ENCODE measurements at places on chromosomes 6 and 20. TPM values are rescaled to one million over a fixed set of nuclear protein-coding genes. Genes with fewer than 3 reads are reported as not detected.
A peak's percentile ranks its signal among the peaks of the same experiment; 100 is the strongest.

- no peak for DNase-seq
- peak overlapping the region; percentile 64 for H3K27ac ChIP-seq
- H3K4me1 ChIP-seq = no peaks in the 10 kb centered on the region
- no peaks in the 10 kb centered on the region for H3K27me3 ChIP-seq
- H3K4me3 ChIP-seq = no peak overlapping the region
- no peaks in the 10 kb centered on the region for H3K36me3 ChIP-seq
Measured at GRCh38 chr6:155201461-155202226, 62.2 kb upstream of the CLDN20 start.

GRCh38 chr6:119278625-119279024 is 70.9 kb downstream of the MAN1A1 start:
- no peaks in the 10 kb centered on the region for H3K36me3 ChIP-seq
- H3K27me3 ChIP-seq = no peaks in the 10 kb centered on the region
- DNase-seq = no peak
- no peak overlapping the region for H3K27ac ChIP-seq

GRCh38 chr6:166726201-166726600 is 99.2 kb upstream of the RPS6KA2 start:
- DNase-seq = no peak
- no peak overlapping the region for H3K27ac ChIP-seq
- H3K4me1 ChIP-seq = no peaks in the 10 kb centered on the region

- DNase-seq = no peak
- no peaks in the 10 kb centered on the region for H3K4me1 ChIP-seq
- no peaks in the 10 kb centered on the region for H3K27me3 ChIP-seq
- no peaks in the 10 kb centered on the region for H3K36me3 ChIP-seq
- H3K27ac ChIP-seq = no peak overlapping the region
Measured at GRCh38 chr6:1335367-1336037, 23.6 kb downstream of the FOXQ1 start.

DNA sequence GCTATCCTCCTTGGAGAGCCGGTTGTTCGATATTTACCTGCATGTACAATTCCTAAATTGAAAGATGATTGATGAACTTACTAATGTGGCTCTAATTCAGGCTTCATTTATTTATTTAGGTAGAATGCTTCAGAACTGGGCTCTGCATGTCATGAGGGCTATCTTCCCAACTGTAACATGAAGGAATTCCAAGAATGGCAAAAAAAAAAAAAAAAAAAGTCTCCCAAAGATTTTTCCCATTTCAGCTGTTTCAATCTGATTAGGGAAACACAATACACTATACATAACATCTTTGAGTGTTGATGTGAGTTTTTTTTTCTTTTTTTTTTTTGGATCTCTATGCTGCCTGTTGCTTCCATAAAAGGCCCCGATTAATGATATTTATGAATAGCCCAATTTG is 120.1 kb upstream of the SHLD1 start:
- DNase-seq = no peak
- H3K4me3 ChIP-seq = no peak overlapping the region
- H3K4me1 ChIP-seq = no peaks in the 10 kb centered on the region
- H3K27ac ChIP-seq = no peak overlapping the region
- no peaks in the 10 kb centered on the region for H3K36me3 ChIP-seq

DNA sequence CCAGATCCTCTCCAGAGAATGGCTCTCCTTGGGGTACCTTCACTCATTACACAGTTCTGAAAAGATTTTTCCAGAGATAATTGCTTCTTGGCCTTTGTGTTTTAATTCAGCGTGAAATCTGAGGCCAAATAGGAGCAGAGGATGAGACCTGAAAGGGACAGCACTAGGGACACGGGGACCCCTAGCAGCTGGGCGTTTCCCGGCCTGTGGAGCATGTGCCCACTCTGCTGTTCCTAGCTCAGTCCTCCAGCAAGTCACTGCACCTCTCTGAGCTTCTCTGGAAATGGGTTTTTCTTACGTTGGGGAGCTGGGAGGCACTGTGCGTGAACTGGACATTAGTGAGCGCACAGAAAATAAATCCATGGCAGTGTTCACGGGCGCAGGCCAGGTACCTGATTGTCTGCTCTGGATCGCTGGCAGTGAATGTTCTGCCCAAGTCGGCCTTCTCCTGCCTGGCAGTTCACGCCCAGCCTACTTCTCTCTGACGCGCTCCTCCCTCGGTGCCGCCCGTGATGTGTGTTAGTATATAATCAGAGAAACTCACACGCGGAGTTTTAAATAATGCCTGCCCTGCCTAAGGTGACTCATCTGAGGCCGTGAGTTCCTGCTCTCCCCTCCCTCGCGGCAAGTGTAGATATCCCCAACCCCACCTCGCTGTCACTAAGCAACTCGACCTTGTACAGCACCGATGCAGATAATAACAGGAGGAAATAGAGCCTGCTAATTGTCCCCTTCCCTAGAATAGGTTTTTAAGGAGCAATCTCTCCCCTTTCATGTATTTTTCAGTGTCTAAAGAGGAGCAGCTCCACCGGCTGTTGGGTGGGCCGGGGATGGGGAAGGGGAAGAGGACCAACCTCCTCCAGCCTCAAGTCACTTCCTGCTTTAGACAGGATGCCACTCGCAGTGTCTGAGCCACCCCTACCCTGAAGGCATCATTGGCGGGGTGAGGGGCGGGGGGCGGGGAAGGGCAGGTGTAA is 2.7 kb upstream of the TUBB2A start:
- H3K36me3 ChIP-seq = no peaks in the 10 kb centered on the region
- no peak overlapping the region for H3K4me3 ChIP-seq
- DNase-seq = peak; percentile 77
- no peaks in the 10 kb centered on the region for H3K4me1 ChIP-seq

DNA sequence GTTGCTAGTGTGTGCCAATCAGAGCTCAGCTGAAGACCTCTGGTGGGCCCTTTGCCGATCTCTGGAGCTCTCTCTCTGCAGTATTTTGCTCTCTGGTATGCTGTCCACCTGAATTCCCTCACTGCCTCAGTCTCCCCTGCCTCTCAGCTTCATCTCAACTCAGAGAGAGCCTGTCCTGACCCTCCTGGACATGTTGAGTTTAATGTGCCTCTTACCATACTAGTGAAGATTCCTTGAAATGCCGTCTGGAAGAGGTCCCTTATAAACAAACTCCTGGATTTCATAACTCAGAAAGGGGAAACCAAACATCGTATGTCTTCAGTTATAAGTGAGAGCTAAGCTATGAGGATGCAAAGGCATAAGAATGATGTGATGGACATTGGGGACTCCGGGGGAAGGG is 231.1 kb upstream of the ZNF217 start:
- no peaks in the 10 kb centered on the region for H3K4me1 ChIP-seq
- H3K4me3 ChIP-seq = no peak overlapping the region
- no peaks in the 10 kb centered on the region for H3K27me3 ChIP-seq

- peaks cover 2% of the 10 kb centered on the region for H3K36me3 ChIP-seq
- no peak overlapping the region for H3K4me3 ChIP-seq
- no peaks in the 10 kb centered on the region for H3K4me1 ChIP-seq
- DNase-seq = no peak
- no peak overlapping the region for H3K27ac ChIP-seq
Measured at GRCh38 chr20:45037050-45037449, 63.9 kb downstream of the KCNS1 start.

GRCh38 chr6:123430970-123431369 is 205.8 kb downstream of the TRDN start:
- DNase-seq = no peak
- no peaks in the 10 kb centered on the region for H3K36me3 ChIP-seq
- no peak overlapping the region for H3K27ac ChIP-seq
- H3K4me3 ChIP-seq = no peak overlapping the region

GRCh38 chr20:44728801-44729443 is 13.8 kb downstream of the CCN5 start:
- no peaks in the 10 kb centered on the region for H3K4me1 ChIP-seq
- H3K27ac ChIP-seq = no peak overlapping the region
- no peaks in the 10 kb centered on the region for H3K36me3 ChIP-seq
- peak; percentile 87 for DNase-seq
- H3K4me3 ChIP-seq = no peak overlapping the region

DNA sequence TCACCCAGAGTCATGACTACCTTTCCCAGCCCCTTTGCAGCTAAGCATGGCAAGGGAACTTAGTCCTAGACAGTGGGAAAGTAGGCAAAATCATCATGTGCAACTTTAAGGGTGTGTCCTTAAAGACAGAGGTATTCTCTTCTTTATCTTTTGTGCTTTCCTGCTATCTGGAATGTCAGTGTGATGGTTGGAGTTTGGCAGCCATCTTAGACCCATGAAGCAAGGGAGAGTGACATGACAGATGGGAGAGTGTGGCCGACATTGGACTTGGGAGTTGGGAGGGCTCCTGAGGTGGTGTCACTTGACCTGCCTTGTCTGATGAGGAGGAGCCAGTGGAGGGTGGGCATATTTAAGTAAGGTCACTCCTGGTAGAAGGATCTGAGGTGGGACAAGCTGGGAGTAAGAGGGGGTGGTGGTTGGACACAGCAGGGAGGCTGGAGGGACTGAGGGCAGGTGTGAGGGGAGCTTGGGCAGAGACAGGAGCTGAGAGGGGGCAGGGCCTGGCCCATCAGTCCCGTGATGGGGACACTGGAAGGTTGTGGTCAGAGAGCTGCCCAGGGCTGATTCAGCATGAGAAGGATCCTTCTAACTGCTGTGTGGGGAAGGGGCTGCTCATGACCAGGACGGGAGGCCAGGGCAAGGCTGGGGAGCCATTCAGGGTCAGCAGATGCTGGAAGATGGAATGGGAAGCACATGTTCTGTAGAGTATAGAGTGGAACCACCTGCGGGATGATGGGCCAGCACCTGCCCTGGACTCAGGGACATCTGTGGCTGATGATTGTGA is 29.5 kb upstream of the SULF2 start:
- no peak overlapping the region for H3K4me3 ChIP-seq
- no peak overlapping the region for H3K27ac ChIP-seq
- no peaks in the 10 kb centered on the region for H3K36me3 ChIP-seq
- DNase-seq = no peak

GRCh38 chr20:51329845-51330244 is 212.7 kb downstream of the NFATC2 start:
- DNase-seq = no peak
- H3K27me3 ChIP-seq = no peaks in the 10 kb centered on the region
- H3K4me1 ChIP-seq = no peaks in the 10 kb centered on the region

DNA sequence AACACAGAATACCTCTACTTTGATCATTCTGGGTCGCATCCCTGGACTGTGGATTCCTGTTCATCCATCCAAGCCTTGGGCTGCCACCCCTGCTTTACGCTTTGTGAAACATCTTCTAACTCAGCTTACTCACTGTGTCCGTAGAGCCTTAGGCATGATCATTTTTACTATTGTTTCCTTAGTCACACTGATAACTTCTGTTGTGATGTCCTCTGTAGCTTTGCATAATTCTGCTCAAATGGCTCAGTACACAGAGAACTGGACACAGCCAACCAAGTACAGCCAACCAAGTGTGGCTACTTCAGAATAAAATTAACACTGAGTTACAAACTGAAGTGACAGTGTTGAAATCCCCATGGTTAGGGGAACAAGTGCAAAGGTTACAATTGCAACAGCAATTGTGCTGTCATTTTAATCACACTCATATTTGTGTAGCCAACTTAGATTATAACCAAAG is 8.6 kb upstream of the FKBP1A start:
- no peak overlapping the region for H3K27ac ChIP-seq
- H3K4me1 ChIP-seq = no peaks in the 10 kb centered on the region
- no peaks in the 10 kb centered on the region for H3K36me3 ChIP-seq
- DNase-seq = no peak
- no peaks in the 10 kb centered on the region for H3K27me3 ChIP-seq

DNA sequence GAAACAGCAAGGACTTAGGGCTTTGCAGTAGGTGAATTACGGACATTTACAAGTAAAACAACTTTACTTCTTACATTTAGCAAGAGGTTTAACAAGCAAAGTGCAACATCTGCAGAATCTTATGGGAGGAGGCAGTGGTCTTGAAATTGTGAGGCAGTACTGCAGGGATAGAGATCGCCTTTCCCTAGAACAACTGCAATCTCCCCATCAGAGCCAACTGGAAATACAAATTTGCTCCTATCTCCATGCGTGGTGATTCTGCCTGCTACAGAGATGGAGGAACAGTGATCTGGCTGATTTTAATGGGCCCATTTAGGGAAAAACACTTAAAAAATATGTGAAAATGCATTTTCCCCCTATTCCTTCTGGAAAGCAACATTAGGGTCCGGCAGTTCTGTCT is 25.9 kb downstream of the GNAS start:
- peaks cover 3% of the 10 kb centered on the region for H3K4me1 ChIP-seq
- no peaks in the 10 kb centered on the region for H3K27me3 ChIP-seq
- no peak overlapping the region for H3K4me3 ChIP-seq
- H3K27ac ChIP-seq = no peak overlapping the region
- DNase-seq = no peak
- H3K36me3 ChIP-seq = no peaks in the 10 kb centered on the region

DNA sequence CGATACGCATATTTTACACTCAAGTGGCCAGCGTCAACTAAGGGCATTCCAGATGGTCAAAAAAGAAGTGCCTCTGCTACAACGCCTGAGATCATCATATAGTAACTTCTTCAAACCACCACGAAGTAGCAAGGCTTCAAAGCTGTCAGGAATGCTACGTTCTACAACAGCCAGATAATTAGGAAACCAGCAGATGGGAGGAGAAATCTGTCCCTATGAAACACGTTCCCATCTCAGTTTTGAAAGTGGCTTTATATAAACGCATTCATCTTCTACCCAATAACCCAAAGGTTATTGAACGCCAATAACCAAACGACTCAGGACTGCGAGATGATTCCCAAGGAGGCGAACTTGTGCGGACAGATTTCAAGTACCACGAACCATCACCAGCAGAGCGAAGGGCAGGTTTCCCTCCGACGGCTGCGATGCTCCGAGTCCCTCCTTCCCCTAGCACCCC is 1.2 kb downstream of the ABHD12 start:
- H3K36me3 ChIP-seq = no peaks in the 10 kb centered on the region
- no peaks in the 10 kb centered on the region for H3K4me1 ChIP-seq
- no peak overlapping the region for H3K27ac ChIP-seq

DNA sequence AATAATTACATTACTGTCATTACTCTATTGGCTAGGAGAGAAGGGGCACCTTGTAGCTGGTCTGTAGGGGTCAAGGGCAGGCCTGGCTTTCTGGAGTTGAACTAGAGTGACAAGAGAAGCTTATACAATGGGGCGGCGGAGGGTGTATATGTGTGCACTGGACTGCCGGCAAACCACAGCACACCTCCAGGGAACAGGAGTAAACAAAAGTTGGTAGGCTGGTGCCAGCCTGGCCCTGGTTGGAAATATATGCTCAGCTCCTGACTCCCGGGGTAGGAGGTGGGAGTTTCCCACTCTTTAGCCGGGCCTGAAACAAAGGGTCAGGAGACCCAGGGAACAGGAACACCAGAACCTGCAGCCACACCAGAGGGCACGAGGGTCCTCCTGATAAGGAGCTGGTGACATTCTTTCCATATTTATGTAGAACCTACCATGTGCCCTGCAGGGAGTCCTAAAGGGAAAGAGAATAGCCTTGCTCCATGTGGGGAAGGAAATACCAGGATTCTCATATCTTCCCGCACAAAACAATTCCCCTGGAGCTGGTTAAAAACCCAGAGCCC is 5.1 kb downstream of the C6orf132 start:
- no peak overlapping the region for H3K4me3 ChIP-seq
- no peaks in the 10 kb centered on the region for H3K27me3 ChIP-seq
- no peaks in the 10 kb centered on the region for H3K4me1 ChIP-seq
- no peak overlapping the region for H3K27ac ChIP-seq
- no peak for DNase-seq
- no peaks in the 10 kb centered on the region for H3K36me3 ChIP-seq

Gene C6orf132
- total RNA-seq = 3.1 TPM

Gene AGPAT4
- total RNA-seq = 17.9 TPM

Gene HLA-DRB5
- 127 TPM for total RNA-seq

Gene NKAIN4
- not detected for total RNA-seq

Gene LST1
- 21.1 TPM for total RNA-seq

Gene MCCD1
- total RNA-seq = not detected

Gene MDFI
- total RNA-seq = 9.3 TPM

Gene GSTA2
- total RNA-seq = not detected

Gene KCNK16
- total RNA-seq = not detected
